Stimulated activated CD8-positive, alpha-beta memory T cell treated with anti-CD3 and anti-CD28 coated beads, Interleukin-7, amount 100 ng/mL, for 1 hour (primary cell): ENCODE measurements at places on chromosomes 5 and 9.

DNA sequence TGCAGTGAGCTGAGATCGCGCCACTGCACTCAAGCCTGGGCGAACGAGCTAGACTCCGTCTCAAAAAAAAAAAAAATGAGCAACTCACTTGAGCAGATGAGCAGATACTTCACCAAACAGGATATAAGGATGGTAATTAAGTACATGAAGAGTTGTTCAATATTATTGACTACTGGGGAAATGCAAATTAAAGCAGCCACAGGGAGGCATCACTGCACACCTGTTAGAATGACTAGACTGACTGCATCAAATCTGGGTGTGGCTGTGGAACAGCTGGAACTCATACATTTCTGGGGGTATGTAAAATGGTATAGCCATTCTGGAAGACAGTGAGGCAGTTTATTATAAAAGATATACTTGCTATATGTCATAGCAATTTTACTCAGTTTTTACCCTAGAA lies 93.0 kb downstream of the WNK2 start:
- DNase-seq = no peak

- DNase-seq = no peak
Observed at GRCh38 chr5:44909004-44909403, 100.3 kb downstream of the MRPS30 start.

GRCh38 chr5:105639511-105639910 lies 2031.2 kb downstream of the EFNA5 start:
- no peak for DNase-seq

DNA sequence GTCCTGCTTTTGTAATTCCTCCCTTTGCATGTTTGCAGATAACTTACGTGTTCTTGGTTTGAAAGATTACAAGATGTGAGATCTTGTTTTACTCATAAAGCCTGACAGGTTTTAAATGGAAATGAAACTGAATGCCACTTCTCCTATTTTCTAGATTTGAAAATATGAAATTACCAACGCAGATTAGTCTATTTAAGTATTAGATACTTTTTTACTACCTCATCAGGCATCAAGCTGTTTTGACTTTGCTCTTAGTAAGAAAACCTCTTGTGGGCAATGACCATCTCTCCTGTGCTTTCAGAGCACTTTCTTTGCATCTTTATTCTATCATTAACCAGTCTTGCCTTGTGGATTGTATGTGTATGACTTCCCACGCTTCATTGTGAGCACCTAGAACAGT lies 3.5 kb downstream of the DMXL1 start:
- no peak for DNase-seq

DNA sequence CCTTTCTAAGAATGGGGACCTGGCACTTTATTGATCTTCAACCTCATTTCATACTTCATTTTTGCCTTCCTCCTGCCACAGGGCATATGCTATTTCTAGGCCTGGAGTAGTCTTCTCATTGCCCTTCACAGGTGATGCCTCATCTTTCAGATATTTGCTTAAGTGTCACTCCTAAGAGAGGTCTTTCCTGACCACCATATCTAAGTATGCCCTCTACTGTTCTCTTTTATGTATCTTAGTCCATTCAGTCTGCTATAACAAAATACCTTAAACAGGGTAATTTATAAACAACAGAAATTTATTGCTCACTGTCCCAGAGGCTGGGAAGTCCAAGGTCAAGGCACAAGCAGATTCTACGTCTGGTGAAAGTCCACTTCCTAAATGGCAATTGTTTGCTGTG lies 99.1 kb downstream of the ADAMTS6 start:
- DNase-seq = no peak

GRCh38 chr9:117341151-117341550 lies 73.7 kb downstream of the ASTN2 start:
- no peak for DNase-seq

- no peak for DNase-seq
Observed at GRCh38 chr9:10232352-10232930, 380.4 kb downstream of the PTPRD start.

DNA sequence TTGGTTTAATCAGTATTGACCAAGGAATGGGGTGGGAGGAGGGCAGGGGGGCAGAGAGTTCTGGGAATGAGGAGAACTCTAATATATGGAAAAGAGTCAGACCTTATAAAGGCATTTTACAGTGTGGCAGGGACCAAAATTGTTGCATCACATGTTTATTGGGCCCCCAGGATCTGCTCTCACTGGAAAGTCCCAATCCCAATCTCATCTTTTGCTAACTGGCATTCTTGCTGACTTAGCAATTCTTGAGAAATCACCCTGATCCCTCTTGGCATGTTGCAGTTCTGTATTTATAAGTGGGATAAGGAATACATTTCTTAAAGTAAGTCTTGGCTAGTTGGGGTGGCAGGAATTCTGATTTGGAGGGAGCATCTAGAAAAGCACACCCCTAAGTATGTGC lies 104.4 kb upstream of the CXCL14 start:
- DNase-seq = no peak

DNA sequence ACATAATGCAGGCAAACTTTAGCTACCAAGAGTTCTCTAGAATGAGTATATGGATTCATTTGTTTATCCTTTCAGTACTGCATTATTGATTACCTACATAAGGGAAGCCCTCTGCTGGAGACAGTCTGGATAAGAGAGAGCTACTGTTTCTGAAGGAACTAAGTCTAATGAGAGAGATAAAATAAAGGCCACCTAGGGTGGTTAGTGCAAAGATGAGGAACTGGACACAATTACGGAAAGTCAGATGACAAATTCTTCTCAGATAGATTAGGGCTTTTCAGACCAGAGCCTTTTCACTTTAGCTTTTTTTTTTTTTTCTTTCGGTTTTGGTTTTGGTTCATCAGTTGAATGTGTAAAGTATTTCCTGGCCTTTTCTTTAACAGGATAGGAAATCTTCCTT lies 31.3 kb downstream of the ISOC1 start:
- DNase-seq = no peak

- DNase-seq = no peak
Observed at GRCh38 chr9:16171911-16172310, 619.1 kb downstream of the CCDC171 start.

DNA sequence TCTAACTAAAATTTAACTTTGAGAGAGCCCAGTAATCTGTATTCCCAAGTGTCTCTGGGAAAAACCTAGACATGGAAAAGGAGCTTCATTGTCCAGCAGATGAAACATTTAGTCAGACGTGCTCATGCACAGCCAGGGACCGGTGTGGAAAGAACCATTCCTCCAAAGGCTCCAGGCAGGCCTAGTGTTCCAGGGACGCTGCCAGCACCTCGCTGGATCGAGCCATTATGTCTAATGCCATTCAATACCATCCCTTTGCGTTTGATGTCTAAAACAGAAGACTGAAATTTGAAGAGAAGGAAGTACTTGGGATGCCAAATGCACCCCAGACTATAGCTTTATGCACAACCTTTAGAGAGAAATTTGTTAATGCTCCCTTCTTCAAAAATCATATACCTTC lies 1.4 kb upstream of the CHSY3 start:
- DNase-seq = no peak

GRCh38 chr5:57581772-57582171 lies 99.2 kb upstream of the ACTBL2 start:
- DNase-seq = no peak

DNA sequence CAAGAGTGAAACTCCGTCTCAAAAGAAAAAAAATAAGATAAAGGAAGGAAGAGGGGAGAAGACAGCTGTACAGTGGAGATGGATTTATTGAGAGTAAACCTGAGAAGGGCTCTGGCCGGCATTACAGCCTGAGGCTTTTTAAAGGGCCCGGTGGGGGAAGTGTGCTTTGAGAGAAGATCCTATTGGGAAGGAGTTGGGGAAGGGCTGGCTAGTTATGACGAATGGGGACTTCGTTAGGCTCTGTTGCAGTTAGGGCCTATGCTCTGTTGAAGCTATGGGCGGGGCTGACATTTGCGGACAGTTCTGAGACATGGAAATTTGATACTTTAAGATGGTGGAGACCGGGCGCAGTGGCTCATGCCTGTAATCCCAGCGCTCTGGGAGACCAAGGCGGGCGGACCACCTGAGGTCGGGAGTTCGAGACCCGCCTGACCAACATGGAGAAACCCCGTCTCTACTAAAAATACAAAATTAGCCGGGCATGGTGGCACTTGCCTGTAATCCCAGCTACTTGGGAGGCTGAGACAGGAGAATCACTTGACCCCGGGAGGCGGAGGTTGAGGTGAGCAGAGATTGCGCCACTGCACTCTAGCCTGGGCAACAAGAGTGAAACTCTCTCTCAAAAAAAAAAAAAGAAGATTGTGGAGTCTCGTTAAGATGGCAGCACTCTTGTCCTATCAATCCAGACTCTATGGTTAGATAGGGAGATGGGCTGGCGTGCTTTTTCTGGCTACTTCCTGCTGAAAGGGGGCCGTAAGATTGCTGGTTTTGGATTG lies 33.2 kb downstream of the C9orf50 start:
- no peak for DNase-seq

GRCh38 chr9:95049761-95050160 lies 267.7 kb downstream of the FANCC start:
- DNase-seq = no peak

DNA sequence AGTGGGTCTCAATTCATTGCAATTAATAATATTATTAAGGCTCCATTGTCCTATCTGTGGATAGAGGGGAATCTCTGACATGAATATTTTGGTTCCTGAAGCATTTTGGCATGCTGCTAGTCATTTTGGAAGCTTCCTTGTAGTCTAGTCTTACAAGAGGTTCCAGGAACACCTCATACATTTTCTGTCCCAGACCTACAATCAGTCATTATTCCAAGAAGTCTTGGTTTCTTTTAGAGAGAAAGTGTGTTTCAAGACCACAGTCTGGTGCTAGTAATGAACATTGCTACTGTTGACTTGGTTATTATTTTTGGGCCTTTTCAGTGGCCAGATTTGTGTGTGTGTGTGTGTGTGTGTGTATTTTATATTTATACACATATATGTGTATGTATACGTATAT lies 98.9 kb downstream of the ERCC6L2 start:
- DNase-seq = no peak

- no peak for DNase-seq
Observed at GRCh38 chr9:135117281-135117680, 29.8 kb downstream of the OLFM1 start.

DNA sequence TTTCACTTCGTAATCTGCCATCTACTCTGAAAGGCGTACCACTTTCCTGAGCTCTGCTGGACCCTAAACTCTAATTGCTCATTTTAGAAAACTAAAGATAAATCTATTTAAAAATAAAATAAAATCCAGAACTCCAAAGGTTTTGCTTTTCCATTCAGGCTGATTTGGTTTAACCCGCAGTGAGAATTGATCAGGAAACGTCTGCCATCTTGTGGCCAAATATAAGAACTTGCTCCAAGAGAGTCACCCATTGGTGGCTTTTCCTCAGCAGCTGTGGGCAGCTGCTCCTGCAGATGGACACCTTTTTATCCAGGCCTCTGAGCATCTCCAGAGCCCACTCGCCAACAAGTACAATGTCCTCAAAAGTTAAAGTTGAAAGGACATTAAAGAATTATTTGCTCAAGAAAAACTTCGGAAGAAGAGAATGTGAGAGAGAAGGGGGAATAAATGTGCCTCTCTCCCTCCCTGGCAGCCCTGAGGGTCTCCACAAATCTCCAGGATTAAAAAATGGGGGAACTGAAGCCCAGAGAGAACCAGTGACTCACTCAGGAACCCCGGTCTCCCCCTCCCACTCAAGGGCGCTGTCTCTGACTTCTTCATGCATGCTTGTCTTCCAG lies 4.1 kb downstream of the SAXO1 start:
- no peak for DNase-seq

DNA sequence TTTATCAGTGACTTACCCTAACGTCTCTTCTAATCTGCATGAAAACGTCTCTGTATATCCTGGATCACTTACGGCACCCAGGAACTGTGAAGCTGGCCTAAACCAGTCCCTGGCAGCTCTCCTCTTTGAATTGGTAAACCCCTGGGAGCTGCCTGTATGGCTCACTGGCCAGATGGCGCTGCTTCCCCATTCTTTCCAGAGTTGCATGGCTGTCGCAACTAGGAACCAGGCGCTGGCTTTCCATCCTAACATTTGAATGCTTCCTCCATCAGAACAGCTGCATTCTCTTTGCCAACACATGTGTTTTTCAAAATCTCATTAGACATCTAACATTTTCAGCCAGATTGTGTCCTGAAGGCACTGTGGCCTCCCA lies 8.0 kb upstream of the PCA3 start:
- DNase-seq = no peak

DNA sequence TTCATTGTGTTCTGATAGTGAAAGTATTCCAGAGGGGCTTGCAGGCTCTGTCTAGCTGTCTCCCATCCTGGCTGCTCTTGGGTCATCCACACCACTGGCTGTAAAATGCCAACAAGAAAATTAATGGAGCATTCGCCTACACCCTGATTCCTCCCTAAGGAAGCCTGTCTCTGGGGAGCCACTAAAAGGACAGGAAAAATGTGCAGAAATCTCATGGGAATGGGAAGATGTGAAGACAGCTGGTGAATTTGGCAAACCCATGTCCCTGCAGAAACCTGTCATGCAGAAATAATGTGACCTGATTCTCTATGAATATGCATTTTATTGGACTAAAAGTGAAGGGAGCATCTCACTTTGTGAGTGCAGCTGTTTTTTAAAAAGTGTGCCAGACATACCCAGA lies 265.6 kb downstream of the TUSC1 start:
- DNase-seq = no peak

GRCh38 chr5:93395971-93396379 lies 185.0 kb downstream of the NR2F1-AS1 start:
- no peak for DNase-seq

- no peak for DNase-seq
Observed at GRCh38 chr5:1643651-1644392, 120.1 kb upstream of the LPCAT1 start.

DNA sequence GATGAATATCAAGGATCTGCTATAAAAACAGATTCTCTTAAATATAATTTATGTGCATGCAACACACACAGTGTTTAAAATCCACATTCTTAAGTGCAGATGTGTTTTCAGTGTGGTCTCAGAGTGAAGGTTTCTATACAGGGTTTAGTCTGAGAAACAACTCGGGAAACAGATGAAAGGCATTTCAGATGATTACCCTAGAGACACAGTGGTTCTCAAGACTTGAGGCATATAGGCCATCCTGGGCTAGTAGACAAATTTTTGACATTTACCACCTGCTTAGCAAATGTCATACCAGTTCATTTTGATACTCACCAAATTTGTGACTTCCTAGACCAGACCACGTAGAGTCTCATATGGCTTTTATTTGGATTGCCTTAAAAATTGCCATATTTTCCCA lies 216.5 kb downstream of the ARL15 start:
- DNase-seq = no peak

DNA sequence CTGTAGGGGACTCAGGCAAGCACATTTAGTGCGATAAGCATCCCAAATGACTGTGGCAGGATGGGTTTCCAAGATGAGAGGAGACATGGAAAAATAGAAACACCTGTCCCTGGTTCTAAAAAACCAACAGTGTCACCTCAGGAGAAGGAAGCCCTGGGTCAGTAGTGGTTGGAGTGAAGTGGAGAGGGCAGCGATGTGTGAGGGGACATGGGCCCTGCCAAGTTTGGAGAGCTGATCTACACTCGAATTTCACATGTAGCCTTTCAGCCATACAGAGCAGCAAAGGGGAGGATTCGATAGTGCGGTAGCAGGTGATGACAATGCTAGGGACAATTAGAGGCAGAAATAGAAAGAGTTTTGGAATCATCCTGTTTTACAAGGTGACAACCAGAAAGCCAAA lies 32.6 kb upstream of the LHX2 start:
- DNase-seq = no peak

- DNase-seq = no peak
Observed at GRCh38 chr9:132288361-132288760, 66.4 kb downstream of the SETX start.

GRCh38 chr5:132480042-132480441 lies 10.5 kb downstream of the IRF1 start:
- DNase-seq = no peak

- DNase-seq = no peak
Observed at GRCh38 chr5:126947146-126948010, 83.0 kb downstream of the MARCHF3 start.

- DNase-seq = no peak
Observed at GRCh38 chr5:124912638-124913328, 166.3 kb upstream of the ZNF608 start.
